ENCODE measurements at places on chromosomes 4 and X.

GRCh38 chr4:6509587-6509986 is 37.2 kb upstream of the PPP2R2C start:
- no peak for DNase-seq

GRCh38 chrX:13647709-13648212 is 5.2 kb upstream of the TCEANC start:
- DNase-seq, result peak; percentile 40

- no peak for DNase-seq
Observed at GRCh38 chrX:111244235-111244750, 26.0 kb downstream of the CAPN6 start.

GRCh38 chrX:1809581-1809980 is 194.7 kb downstream of the ASMT start:
- no peak for DNase-seq

DNA sequence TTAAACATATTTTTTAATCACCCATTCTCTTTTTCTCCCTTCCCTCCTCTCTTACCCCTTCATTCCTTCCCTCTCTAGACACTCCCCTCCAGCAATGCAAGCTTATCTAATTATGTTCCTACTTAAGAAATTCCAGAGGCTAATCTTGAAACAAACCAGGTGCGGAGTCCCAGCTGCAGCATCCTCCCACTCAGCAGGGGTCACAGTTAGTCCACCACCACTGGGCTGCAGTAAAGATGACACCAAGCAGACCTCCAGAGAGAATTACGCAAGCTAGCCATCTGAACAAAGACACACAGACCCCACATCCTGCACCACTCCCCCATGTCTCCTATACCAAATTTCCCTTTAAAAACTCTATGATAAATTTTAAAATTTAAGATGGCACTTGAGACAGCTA is 13.9 kb upstream of the SEC24B start:
- no peak for DNase-seq

- DNase-seq, result no peak
Observed at GRCh38 chr4:164021947-164022346, 527.5 kb downstream of the TMA16 start.

- DNase-seq, result no peak
Observed at GRCh38 chr4:81039351-81039972, 9.0 kb downstream of the BMP3 start.

GRCh38 chr4:72112514-72113156 is 80.8 kb downstream of the NPFFR2 start:
- no peak for DNase-seq

DNA sequence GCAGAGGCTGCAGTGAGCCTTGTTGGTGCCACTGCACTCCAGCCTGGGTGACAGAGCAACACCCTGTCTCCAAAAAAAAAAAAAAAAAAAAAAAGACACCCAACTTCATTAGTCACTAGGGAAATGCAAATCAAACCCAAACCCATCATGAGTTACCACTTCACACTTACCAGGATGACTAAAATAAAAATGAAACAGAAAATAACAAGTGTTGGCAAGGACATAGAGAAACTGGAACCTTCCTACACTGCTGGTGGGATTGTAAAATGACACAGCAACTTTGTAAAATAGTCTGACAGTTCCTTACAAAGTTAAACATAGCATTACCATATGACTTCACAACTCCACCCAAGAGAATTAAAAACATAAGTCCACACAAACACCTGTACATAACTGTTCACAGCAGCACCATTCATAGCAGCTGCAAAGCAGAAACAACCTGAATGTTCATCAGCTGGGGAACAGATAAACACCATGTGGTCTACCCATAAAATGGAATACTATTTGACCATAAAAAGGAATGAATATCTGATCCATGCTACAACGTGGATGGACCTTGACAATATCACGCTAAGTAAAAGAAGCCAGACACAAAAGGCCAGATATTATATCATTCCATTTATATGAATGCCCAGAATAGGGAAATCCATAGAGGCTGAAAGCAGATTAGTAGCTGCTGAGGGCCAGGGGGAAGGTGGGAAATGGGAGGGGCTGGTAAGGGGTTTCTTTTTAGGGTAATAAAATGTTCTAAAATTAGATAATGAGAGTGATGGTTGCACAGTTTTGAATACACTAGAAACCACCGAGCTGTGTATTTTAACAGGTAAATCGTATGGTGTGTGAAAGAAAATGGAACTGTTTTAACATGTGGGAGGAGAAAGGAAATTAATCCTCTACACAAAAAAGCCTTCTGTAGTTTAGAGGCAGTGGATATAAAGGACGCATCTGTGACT is 18.3 kb downstream of the CD99L2 start:
- no peak for DNase-seq

DNA sequence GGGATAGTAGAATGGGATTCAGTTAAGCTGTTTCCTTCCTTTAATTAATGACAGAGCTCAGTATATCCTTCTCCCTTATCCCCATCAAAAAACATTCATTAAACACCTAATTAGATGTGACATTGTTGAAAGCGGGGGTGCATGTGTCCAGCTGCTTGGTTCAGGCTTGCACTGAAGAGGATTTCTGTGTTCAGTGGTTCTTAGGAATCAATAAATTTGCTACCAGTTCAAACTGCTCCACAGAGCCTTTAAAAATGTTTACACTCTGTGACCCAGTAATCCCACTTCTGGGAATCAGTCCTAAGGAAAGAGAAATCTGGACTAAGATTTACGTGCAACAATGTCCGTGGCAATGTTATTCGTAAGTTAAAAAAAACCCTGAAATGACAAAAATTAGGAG is 7.2 kb upstream of the TMEM255A start:
- DNase-seq, result no peak

DNA sequence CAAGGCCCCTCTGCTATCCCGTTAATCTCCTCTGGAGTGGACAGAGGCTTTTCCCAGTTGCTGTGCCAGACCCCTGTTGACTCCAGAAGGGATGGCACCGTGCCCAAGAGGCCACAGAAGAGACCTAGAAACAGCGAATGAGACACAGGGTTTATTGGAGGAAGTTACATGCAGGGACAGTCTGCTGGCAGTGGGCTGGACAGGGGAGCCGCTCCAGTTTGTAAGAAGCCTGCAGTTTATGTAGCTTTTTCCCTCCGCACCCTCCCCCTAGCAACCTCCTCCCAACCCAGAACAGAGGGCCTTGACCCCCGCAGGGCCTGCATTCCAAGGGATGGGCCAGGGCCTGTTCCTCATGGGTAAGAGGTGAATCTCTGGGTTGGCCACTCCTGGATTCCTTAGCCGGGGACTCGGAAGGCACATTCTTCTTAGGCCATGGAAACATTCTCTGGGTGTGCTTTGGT is 216.8 kb upstream of the PSAPL1 start:
- DNase-seq, result no peak

DNA sequence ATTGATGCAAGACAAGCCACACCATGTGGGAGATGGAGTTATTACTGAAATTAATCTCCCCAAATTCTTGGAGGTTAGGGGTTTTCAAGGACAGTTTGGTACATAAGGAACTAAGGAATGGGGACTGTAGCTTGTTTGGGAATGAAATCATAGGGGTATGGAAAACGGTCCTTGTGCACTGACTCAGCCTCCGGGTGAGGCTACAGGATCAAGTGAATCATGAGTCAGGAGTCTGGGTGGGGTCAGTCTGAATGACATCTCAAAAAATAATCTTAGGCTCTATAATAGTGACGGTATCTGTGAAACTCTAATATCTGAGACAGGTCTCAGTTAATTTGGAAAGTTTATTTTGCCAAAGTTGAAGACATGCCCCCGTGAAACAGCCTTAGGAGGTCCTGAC is 128.5 kb upstream of the CYSLTR1 start:
- DNase-seq, result no peak

- DNase-seq, result no peak
Observed at GRCh38 chr4:896216-896615, 35.9 kb downstream of the GAK start.

- no peak for DNase-seq
Observed at GRCh38 chr4:90130076-90130475, 2.9 kb downstream of the CCSER1 start.

GRCh38 chr4:48258845-48259397 is 10.7 kb downstream of the TEC start:
- no peak for DNase-seq

DNA sequence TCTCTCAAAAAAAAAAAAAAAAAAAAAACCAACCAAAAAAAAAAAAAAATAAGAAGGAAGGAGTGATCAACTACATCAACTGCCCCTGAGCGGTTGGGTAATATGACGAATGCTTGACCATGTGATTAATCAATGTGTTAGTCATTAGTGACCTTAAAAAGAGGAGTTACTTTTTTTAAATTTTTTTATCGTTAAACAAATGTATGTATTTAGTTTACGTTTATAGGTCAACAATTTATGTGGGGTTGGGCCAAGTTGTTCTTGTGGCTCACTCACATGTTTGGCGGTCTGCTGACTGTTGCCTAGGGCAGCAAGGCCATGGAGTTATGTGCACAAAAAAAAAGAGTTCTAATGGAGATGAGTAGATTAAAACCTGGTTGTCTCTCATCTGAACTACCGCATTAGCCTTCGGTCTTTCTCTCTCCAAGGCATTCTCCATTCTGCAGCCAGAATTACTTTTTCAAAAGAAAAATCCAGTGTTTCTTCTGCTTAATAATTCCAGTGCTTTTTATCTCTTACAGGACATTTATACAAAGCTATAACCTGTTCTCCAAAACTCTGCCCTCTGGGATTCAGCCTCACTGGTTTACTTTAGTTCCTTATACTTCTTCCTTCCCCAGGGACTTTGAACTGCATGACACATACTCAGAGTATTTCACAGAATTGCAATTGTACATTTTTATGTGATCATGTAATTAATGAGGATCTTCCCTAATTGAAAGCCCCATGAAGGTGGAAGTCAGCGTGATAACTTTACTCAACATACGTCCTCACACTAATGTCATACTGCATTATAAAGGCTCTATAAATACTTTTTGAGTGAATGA is 505.5 kb downstream of the ANKRD50 start:
- no peak for DNase-seq

- DNase-seq, result no peak
Observed at GRCh38 chrX:86455495-86455894, 307.2 kb downstream of the DACH2 start.

GRCh38 chr4:149723065-149723464 is 92.6 kb downstream of the IQCM start:
- DNase-seq, result no peak

- no peak for DNase-seq
Observed at GRCh38 chr4:104492183-104492771, 2.4 kb downstream of the CXXC4 start.

DNA sequence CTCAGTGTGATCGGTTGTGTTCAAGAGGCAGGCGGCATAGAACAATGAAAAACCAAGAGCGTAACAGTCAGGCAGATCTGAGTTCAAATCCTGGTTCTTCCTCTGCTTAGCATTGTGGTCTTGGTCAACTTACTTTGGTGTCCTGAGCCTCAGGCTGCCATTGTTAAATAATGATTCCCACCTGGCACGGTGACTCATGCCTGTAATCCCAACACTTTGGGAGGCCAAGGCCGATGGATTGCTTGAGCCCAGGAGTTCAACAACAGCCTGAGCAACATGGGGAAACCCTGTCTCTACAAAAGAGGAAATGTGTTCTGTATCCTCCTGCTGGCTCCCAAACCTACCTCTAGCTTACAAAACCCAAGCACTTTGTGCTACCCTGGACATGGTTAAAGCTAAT is 129.0 kb upstream of the STX18 start:
- no peak for DNase-seq

DNA sequence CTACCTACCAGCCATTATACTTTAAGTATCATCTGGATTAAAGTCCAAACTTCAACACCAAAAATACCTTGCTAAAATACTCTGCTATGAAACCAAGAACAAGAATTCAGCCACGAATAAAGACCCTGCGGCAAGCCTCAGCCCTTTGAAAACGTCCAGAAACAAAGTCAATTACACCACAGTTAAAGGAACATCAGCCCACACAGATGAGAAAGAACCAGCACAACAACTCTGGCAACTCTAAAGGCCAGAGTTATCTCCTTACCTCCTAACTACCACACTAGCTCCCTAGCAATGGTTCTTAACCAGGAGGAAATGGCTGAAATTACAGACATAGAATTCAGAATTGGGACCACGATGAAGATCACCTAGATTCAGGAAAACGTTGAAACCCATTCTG is 23.4 kb downstream of the ABCB7 start:
- no peak for DNase-seq

DNA sequence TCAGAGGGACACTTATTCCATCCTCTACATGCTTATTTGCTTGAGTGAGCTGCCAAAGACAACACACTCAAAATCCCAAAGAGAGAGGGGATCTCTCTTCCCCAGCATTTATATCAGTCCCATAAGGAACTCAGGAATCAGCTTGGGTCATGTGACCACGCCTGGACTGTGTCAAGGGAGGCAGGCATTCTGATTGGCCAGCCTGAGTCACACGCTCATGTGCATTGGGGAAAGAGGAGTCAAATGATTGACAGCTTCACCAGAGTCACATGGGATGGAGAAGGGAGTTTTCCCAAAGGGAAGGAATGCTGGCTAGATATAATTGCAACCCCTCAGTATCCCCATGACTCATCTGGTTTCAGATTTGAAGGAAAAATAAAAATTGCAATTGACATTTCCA is 49.0 kb downstream of the RWDD4 start:
- no peak for DNase-seq

DNA sequence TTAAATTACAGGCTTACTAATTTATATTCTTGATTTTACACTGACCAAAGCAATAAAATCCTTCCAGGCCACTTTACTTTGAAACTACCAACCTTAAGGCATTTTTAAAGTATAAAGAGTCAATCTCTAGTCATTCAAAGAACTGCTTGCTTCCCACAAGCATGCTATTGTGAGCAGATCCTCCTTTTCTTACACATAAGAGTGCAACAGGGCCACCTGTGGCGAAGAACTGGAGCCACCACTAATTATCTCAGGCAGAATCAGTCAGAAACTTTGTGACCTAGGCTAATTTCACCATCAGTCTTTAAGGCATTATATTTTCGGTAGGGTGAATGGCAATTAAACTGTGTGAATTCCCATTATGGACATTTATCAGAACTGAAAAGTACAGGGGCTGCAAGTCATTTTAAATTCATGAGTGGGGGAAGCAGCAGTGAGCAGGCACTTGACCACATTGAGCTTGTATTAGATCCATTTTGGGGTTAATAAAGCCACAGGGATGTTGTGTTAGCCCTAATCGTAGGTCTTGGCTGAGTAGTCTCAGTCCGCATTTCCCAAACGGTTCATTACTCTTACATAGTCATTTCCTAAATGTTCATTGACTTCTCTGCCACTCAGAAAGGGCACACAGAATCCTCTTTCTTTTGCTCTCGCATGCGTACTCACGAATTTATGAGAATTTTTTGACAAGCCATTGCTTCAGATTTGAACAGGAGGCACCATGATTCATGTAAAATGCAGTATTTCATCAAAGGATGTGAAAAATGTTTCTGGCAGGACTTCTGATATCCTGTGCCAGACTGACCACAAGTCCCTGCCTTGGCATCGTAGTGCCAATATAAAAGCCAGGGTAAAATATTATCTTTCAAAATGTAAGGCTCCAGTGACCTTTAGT is 39.8 kb downstream of the NPY2R start:
- no peak for DNase-seq

Measured in activated T-cell treated with anti-CD3 and anti-CD28 coated beads for 1 hour (primary cell).